ENCODE measurements at places on chromosomes 3 and 15.
A peak's percentile ranks its signal among the peaks of the same experiment; 100 is the strongest.

DNA sequence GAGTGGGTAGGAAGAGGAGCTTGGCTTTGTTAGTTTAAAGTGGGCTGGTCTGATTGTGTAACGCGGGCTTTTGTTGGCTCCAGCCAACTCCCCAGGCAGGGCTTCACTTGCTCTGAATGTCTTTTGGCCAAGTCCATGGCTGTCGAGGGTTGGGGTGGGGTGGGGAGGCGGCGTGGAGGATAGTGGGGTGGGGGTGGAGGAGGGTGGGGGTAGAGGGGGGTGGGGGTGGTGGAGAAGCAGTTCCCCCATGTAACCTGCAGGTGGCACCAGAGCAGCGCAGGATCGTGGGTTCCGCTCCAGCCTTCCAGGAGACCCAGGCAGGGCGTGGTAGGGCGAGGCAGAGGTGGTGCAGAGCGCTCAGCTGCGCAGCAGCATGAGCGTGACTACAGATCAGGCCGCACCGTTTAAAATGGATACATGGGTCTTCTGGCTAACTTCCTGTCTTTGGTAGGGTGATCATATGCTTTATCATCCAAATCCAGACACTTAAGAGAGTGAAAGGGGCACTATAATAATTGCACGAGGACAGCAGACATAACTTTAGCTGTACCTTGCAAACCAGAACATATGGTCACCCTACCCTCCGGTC, 28.3 kb downstream of the GOLGA6A start:
- peak; percentile 39 for DNase-seq

- no peak for DNase-seq
These were observed 15.8 kb downstream of the EPHB1 start for GRCh38 chr3:134810850-134811249.

DNA sequence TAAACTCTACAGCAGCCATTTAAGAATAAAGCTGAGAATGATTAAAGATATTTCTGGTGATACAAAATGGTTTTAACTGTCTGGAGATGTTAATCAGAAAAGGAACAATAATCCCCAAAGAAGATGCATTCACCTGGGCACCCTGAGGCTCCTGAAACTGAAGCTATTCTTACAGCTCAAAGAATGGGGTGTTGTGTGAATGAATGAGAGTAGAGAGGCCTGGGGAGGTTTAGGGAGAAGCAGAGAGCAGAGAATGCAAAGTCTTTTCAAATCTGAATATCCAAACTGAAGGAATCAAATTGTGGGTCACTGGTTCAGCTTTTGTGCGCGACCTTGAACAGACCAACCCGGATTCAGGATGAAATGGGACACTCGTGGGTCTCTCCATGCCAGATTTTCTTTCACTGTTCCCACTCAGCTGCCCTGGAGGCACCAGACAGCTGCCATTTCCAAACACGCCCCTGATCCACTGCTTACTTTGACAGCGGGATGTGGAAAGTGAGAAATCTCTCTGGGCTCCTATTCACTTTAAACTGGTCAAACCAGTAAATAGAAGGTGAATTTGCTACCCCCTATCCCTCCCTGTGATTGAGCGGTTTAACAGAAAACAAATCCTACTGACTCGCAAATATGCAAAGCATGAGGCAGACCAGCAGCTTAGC, 485.5 kb upstream of the THBS1 start:
- no peak for DNase-seq

DNA sequence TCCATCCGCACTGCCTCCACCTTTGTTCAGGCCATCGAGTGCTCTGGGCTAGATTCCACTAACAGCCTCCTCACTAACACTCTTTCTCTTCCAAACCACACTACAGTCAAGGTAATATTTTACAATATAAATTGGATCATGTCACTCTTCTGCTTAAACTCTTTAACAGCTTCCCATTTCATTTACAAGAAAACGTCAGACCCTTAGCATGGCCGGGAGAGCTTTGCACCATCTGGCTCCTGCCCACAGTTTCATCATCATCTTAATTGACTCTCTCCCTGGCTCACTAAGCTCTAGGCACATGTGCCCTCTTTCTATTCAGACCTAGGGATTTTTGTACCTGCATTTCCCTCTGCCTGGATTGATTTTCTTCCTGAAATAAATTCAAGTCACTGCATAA, 354.7 kb downstream of the FGF12 start:
- no peak for DNase-seq

DNA sequence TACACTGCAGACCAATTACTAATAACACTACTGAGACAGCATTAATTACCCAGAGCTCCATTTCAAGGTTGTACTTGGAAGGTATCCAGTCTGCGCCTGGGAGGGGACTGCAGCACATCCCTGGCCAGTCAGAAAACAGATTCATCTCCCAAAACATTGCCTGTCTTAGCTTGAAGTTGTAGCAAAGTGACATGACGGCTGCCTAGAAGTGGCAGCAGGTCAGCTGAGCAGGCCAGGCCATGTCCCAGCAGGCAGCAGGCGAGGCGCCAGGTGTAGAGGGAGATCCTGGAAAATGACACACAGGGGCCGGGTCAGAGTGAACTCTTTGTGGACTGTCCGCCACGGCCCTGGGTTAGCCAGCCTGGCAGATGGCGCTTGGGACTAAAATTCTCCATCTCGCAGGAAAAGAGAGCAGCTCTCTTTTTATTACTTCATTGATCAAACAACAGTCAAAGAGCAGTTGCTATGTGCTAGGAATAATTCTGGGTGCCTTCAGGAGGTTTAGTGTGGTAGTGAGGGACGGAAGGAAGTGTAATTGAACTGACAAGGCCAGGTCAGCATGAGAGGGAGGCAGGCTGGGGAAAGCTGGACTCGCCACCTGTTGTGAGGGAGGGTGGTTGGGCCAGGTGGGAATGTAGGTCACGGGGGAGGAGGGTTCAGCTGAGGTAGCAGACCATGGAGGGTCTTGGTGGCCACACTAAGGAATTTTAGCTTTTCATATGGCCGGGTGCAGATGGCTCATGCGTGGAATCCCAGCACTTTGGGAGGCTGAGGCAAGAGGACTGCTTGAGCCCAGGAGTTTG, 1.3 kb upstream of the MAP6D1 start:
- DNase-seq: no peak

- DNase-seq: no peak
These were observed 25.6 kb downstream of the CLEC3B start for GRCh38 chr3:45051685-45052084.

DNA sequence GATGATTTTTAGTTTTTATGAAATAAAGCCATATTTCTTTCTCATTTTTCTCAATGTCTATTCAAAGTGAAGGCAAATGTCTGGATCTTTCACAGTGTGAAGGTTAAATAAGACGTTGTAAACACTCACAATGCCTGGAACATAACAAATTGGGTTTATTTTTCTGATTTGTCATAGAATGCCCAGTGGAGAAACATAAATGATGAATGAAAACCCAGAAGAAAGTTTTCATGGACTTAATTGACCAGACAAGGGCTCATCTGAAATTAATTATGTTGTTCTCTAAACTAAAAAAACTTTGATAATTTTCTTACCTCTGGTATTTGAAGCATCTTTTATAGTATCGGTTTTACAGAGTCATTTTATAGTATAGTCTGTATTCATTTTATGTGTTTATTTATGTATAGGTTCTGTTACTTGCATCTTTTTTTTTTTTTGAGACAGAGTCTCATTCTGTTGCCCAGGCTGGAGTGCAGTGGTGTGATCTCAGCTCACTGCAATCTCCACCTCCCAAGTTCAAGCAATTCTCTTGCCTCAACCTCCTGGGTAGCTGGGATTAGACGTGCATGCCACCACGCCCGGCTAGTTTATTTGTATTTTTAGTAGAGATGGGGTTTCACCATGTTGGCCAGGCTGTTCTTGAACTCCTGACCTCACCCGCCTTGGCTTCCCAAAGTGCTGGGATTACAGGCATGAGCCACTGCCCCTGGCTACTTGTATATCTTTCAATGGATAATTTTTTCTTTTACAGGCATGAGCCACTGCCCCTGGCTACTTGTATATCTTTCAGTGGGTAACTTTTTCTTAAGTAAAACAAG, 15.1 kb upstream of the BNIP2 start:
- no peak for DNase-seq

DNA sequence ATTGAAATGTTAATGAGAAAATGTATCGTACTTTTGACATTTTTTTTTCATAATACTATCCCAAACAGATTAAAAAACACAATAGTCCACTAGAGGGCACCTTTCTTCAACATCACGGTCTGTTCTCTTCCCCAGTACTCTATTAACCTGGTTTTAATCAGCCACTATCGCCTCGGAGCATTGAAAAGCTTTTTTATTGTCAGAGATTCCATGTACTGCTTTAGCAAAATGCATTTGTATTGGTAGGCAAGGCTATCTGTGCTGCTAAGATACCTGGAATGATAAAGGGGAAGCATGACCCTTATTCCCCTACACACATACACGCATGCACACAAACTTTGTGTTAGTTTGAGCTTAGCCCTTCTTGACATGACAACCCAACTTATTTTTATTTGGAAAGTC, 160.1 kb upstream of the IL12A start:
- DNase-seq: no peak

DNA sequence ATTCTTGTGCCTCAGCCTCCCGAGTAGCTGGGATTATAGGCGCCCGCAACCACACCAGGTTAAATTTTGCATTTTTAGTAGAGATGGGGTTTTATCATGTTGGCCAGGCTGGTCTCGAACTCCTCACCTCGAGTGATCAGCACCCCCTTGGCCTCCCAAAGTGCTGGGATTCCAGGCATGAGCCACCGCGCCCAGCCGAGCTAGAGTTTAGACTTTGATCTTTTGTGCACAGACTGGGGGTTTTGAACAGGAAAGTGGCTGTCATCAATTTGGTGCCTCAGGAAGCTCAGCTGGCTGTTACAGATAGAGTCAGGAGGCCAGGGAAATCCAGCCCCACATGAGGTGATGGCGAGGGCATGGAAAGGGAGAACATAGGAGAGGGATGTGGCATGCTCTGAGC, 19.3 kb upstream of the IREB2 start:
- DNase-seq: no peak

- no peak for DNase-seq
These were observed 26.1 kb downstream of the ATP2B2 start for GRCh38 chr3:10479311-10479710.

DNA sequence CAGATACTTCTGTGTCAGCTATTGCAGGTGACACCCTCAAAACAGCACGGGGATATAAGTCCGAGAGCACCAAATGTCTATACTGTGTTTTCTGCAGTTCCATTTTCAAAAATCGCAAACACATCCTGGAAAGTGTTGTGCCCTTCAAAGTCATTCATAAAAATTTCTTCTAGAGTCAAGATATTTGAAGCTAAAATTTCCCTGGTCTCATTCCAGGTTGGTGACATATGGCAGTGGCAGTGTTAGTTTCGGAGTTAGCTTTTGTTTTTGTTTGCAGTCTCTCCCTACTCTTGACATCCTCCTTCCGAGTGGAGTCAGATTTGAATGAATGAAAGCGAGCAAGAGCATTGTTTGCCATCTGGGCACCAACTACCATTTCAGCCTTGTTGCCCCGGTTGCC, 3.2 kb upstream of the FSIP1 start:
- DNase-seq: no peak

- DNase-seq: no peak
These were observed 21.7 kb upstream of the EPHB3 start for GRCh38 chr3:184539801-184540435.

DNA sequence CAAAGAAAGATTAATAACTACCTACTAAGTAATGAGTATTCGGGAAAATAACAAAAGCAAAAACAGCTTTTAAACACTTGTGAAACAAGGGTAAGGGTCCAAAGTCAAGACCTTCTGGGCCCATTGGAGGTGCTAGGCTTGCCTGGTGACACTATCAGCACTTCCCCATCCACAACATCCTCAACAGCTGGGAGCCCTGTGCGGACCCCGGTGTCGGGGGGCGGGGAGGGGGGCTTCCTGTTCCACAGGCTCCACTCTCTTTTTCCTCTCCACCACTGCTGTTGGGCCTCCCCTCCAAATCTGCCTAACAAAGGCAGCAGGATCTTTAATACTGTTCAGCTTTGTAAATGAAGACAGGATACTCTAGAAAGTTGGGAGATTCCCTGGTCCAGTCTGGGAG, 21.6 kb downstream of the NGRN start:
- no peak for DNase-seq

DNA sequence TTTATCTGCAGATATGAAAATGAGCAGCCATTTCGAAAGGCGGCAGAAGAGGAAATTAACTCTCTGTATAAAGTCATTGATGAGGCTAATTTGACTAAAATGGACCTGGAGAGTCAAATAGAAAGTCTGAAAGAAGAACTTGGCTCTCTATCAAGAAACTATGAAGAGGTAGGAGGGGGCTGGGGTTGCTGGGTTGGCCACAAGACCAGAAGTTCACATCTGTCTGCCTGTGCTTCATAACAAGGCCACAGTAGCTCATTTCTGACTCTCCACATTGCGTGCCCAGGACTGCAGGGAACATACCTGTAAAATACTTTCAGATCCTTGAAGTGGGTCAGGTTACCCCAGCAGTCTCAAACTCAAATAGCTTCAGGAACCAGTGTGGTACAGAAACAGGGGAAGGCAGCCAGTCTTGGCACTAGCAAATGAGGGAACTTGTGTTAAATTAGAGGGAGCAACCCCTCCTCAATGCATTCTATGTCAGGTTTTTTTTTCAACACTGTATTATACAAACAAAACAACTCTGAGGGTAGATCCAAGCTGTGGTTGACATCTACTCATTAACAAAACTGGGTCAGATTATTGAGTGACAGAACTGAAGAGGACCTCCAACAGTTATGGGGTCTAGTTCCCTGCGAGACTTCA, 48.7 kb downstream of the BFSP2 start:
- DNase-seq: no peak

DNA sequence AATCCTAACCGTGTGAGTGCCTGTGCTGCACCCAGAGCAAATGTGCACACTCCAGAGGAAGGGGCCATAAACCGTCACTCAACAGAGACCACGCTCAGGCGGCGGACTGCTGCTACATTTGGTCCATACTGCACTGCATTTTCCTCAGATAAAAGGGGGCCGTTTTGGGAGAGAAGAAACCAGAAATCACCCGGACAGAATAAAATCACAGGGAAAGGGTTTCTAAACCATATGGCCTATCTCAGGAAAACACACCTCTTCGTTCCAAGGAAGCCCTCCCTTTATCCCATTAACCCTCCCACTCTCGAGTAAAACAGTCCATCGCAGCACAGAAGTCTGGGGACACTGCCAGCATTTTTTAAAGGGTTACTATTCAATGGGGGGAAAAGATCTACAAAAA, 7.6 kb downstream of the IL17RD start:
- DNase-seq: no peak

DNA sequence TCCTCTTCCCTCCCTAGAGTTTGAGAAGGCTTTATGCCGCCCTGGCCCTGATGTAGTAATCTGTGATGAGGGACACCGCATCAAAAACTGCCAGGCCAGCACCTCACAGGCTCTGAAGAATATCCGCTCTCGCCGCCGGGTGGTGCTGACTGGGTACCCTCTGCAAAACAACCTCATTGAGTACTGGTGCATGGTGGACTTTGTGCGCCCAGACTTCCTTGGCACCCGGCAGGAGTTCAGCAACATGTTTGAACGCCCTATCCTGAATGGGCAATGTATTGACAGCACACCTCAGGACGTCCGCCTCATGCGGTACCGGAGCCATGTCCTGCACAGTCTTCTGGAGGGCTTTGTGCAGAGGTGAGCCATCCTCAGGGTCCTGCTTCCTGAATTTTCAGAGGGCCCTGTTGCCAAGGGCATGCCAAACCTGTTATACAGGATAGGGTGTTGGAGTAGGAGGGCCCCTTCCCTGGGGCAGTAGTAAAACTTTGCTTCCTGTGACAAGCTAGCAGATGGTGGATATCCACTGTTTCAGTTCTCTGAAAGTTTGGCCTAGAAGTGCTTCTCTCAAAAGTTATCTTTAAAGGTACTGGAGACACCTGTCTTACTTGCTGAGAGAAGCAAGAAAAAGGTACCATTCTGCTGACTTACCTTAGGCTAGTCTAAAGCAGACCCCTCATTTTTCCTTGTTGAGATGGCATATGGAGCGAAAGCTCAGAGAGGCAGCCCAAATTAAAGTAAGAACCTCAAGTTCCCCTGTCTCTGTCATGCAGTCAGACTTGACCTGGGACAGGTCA, 33.7 kb upstream of the TEX264 start:
- DNase-seq: no peak
